ENCODE measurements at places on chromosomes 13 and 19.

- no peak for DNase-seq
Observed at GRCh38 chr13:39682788-39683187, 27.3 kb downstream of the COG6 start.

GRCh38 chr19:41919948-41920712 is 8.1 kb downstream of the ERFL start:
- peak; percentile 31 for DNase-seq

GRCh38 chr19:45676851-45677263 is 8.8 kb downstream of the GIPR start:
- DNase-seq, result no peak

GRCh38 chr13:84139561-84140158 is 257.4 kb upstream of the SLITRK1 start:
- no peak for DNase-seq

DNA sequence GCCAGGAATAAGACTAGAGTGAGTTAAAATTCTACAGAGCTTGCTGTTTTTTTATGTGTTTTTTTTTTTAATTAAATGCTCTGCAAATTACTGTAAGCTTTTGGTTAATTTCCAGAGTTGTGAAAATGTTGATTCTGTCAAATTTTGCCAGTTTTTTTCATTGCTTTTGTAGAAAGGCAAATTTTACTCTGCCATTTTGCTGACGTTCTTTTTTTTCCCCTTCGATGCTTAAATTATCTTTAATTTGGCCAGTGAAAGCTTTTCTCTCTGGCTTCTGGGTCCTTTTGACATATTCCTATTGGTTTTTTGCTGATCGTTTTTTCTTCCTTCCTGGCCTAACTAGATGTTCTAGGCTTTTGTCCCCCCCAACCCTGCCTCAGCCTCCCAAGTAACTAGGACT is 23.8 kb upstream of the EVI5L start:
- no peak for DNase-seq

DNA sequence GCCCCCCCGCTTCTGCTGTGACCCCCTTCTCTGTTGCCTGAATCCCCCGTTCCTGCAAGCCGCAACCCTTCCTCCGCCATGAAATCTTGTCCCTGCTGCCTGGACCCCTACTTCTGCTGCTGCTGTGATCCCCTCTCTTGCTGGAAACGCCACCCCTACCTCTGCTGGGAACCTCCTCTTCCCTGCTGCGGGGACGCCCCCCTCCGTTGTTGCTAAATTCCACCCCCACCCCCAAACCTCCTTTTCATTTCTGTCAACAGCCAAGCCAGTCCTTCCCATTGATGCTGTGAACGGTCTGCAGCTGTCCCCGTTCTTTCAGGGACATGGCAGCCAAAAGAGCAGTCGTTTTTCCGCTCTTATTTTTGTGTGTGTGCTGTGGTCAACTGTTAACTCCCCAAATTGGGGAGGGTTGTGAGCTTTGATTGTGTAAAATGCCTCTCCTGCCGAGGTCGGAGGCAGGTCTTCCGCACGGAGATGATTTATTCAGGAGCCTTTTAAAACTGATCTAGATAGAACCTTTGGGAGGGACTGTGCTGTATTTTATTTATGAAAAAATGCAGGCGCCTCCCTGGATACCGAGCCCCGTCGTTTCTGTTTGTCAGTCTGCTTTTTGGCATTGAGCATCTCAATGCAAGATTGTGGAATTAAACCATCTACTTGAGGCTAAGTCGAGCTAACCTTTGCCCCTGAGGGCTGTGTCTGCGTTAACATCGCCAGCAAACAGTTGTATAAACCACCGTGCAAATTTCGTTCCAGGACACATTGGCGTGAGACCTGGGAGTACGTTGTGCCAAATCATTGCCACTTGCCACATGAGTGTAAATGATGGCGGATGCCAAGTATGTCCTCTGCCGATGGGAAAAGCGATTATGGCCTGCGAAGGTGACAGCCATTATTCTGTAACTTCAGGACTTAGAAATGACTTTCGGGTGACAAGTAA is 27.9 kb upstream of the NDUFS7 start:
- peak; percentile 13 for DNase-seq

DNA sequence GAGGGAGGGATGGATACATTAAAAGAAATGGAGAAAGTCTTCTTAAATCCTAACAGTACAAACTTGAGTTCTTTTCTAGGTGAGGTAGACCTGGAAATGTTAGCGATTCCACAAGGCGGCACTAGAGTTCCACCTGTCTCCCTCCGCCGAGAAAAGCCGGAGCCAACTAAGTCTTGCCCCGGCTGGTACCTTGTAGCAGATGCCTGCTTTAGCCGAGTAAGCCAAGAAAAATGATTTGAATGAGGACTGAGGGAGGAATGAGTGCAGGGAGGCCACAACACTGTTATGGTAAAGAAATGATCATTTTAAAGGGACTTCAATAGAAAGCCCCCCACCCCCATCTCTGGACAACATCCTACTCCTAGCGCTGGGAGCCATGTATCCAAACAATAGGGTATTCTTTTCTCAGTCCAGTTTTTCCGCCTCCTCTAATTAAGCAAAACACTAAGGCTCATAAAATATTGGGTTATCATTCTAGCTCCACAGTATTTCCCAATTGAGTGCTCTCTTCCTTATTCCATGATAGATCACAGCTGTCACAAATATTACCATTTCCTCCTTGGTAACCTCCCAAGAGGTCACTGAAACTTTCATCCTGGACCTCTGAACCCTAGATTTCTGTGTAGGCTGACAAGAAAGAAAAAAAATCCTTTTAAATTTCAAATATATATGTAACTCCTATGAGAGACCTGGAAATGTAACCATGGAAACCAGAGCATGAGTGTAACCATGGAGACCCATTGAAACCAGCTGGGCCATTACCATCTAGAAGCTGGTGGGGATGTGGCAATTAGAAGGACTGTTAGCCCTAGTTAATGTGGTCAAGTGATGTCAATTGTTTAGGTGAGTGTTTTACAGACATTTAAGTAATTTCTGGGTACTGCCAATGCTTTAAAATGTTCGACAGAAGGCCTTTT is 58.3 kb downstream of the GPALPP1 start:
- DNase-seq, result peak; percentile 80

GRCh38 chr19:19710506-19710905 is 22.4 kb downstream of the ZNF14 start:
- no peak for DNase-seq

DNA sequence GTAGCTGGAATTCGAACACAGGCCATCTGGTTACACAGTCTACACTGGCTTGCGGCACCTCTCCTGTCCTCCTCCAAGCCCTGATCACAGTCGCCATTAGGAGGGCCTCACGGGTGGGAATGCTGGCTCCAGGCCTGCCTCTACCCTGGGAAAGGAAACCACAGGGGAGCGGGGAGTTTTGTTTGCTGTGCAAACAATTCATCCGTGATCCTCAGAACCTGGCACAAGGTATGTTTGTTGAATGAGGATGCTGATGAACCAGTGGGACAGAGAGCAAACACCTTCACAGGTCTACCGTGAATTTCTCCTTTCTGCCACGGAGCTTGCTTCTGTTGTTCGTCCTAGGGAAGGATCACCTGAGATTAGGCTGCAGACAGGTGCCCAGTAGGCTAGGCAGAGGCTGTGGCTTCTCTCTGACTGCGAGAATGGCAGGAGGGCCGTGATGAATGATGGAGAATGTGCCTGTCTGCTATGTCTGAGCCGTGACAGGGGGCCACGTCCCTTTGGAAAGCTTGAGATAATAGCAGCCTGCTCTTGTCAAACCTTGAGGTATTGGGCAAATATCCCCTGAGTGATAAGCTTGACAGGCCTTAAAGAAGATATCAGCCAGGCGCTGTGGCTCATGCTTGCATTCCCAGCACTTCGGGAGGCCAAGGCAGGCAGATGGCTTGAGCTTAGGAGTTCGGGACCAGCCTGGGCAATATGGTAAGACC is 36.7 kb downstream of the PIN1 start:
- no peak for DNase-seq

DNA sequence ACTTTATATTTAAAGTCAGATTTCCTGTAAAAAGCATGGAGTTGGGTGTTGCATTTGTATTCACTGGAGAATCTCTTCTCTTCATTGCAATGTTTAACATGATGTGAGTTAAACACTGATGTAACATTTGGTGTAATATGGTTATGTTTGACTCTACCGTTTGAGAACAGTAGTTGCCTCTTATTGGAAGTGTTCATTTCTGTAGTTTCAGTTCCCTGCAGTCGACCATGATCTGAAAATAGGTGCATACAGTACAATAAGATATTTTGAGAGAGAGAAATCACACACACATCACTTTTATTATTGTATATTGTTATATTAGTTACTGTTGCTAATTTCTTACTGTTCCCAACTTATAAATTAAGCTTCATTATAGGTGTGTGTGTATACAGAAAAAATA is 105.2 kb upstream of the SPACA7 start:
- DNase-seq, result no peak

DNA sequence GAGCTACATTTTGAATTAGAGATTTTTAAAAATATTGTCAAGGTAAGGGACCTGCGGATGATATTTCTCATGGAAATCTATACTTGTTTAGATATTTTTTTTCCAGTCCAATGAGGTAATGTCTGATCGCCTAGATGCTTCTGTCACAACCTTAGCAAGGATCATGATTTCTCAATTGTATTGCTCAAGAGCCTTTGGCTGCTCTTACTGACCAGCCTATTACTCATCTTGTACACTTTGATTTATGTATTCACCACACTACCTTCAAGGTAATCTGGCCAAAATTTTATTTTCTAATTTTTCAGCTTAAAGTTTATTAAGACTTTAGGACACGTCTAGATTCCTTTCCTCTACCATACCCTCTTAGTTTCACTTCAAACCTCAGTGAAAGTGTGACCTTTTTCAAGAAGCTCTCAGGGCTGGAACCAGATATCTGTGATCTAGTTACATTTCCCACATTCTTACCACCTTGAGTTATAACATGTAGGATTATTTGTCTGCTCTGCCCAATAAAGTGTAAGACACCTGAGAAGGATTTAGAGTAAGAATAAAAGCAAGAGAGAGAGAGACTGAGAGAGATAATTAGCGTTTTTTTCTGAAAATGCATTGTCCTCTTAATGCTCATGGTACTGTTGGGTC is 197.1 kb downstream of the ITGBL1 start:
- DNase-seq, result peak; percentile 91

- peak; percentile 86 for DNase-seq
Observed at GRCh38 chr13:92303428-92303827, 905.0 kb downstream of the GPC5 start.

DNA sequence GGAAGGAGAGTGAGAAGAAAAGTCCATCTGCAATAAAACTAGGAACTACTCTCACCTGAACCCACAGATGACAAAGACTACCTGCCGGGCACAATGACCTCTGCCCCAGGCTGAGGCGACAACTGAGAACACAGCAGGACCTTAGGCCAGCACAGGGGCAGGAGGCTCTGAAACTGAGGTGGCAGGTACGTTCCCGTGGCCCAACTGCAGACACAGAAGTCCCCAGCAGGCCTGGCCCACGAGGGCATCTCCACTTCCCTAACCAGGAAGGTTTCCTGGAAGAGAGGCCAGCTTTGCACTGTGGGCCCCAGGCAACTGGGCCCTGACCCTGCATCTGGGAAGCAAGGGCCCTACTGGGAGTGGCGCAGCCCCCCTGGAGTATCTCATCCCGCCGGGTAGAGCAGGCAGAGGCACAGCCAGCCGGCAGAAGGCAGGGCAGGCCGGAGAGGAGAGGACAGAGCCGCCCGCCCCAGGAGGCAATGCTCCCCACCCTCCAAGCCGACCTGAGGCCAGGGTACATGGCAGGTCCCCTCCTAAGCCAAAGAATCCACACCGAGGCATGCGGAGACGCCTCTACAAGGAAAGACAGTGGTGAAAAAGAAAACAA is 32.7 kb downstream of the STK24 start:
- no peak for DNase-seq

GRCh38 chr13:67841071-67841470 is 610.9 kb upstream of the PCDH9 start:
- no peak for DNase-seq

GRCh38 chr13:71587193-71587592 is 279.8 kb downstream of the DACH1 start:
- no peak for DNase-seq

DNA sequence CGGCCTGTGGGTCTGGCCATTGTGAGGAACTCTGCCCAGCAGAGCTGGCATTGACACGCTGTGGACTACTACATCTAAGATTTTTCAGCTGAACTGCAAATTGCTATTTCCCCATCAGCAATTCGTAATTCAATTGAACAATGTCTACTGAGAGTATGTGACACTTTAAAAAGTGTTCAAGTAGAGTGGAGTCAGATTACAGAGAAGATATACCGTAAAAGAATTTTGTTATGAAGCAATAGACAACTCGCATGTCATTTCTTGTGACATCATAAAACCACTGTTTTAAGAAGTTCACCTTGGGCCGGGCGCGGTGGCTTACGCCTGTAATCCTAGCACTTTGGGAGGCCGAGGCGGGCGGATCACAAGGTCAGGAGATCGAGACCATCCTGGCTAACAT is 32.5 kb upstream of the C1QTNF9 start:
- DNase-seq, result no peak

DNA sequence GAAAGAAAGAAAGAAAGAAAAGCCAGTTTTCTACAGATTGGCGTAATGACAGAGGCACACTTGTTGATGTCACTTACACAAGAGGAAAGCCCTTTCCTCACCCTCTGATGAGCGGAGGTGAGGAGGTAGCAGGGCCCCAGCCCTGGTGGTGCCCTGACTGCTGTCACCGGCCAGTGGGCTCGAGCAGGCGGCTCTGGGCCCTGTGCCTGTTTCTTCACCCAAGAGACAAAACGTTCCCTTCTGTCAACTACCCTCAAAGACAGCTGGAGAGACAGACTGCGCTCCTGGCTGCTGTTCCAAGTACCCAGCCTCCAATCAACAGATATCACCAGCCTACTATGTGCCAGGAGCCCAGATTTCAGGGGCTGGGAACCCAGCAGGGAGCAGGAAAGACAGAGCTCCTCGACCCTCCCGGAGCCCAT is 10.1 kb downstream of the EPS15L1 start:
- no peak for DNase-seq

- peak; percentile 45 for DNase-seq
Observed at GRCh38 chr19:57406516-57407123, 4.3 kb upstream of the ZNF17 start.

DNA sequence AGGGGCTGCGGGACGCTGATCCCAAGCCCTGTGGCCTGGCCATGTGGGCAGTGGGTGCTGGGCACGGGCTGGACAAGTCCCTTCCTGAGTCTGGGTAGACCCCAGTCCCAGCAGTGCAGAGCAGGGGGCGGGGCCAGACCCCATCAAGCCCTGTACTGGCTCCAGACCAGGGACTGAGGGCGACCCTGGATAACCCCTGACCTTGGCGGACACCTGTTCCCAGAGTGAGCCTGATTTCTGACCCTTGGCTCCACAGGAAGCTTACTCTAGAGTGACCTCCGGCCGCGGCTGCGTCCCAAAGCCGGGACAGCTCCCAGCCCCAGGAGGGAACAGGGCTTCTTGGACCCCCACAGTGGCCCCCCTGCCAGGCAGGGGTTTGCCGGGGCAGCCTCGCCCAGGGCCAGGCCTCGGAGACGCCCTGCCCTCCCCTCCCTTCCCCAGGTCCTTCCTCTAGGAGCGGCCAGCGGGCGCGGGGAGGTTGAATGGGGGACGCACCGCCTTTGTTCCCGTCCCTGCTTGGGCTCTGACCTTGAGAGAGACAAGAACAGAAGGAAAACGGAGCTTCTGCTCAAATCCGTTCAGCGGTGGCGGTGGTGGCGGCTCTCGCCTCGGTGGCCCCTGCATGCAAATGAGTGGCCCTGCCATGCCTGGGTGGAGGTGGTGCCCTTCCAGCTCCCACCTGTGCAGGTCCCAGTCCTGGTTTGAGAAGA is 2.3 kb upstream of the EFNA2 start:
- no peak for DNase-seq
